ENCODE measurements at places on chromosomes 2 and 18.

- DNase-seq: no peak
Observed at GRCh38 chr2:102366406-102367112, 11.0 kb downstream of the IL18R1 start.

DNA sequence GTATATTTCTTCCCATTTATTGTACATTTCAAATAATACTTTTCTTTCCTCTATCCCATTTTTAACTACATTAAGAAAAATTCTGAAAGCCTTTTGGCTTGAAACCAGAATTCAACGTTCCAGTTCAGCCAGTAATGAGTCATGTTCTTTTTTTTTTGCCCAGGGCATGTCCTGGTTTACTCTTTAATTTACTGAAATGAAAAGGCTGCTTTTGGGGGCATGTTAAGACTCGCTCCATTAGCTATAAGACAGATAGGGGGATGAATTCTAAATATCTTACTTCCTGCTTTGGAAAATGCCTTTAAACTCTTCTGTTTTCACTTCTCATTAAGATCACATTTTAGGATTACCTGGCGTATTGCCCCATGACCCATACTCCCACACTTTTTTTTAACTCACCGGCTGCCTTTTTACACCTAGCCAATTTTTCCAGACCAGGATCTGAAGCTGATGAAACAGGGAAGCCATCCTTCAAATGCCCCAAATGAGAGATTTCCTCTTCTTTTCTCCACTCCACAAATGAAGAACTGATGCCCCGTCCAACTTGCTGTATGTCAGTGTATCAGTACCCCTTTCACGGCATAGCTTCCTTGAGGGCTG, 585 bp downstream of the ABCA12 start:
- DNase-seq: no peak

DNA sequence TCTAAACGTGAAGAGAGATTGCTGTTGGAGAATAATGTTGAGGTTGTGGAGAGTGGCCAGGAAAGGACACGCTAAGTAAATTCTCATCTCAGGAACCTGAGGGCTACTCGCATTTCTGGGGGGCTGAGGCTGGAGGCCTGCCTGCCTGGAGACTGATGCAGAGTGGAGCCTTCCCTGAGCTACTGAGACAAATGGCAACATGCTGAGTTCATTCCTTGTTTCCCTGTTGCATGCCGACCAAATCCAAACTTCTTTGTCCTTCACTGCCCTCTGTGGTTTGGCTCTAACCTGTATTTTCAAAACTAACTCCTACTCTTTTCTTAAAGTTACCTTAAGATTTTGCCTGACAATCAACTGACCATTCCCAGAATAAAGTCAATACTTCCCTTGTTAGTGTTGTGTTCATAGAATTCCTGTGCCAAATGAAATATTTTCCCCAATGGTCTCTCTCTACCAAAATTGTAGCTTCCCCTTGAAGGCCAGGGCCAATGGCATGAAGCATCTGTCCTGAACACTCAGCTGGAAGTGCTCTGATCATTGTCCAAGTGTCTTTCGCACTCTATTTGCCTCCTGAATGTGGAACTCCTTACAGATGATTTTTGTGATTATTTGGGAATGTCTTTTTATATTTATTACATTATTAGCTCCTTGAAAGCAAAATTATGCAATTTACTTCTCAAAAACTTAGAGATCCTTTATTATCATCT, 1085.6 kb downstream of the SOCS6 start:
- no peak for DNase-seq

DNA sequence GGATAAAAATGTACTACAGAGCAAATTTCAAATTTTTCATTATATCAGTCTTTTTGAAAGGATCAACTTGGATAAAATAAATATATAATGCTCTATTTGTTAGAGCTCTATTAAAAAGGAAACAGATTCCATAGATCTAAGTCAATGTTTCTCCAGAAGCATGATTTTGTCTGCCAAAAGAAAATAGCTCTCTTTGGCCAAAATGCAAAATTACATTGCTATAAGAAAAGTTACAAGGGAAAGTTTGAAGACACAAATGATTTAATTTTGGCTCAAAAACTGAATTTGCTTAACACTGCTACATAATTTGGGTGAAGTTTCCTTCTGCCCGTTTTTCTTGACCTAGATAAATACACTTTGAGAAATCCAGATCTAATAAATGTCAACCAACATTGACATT, 15.7 kb downstream of the C2orf69 start:
- no peak for DNase-seq

DNA sequence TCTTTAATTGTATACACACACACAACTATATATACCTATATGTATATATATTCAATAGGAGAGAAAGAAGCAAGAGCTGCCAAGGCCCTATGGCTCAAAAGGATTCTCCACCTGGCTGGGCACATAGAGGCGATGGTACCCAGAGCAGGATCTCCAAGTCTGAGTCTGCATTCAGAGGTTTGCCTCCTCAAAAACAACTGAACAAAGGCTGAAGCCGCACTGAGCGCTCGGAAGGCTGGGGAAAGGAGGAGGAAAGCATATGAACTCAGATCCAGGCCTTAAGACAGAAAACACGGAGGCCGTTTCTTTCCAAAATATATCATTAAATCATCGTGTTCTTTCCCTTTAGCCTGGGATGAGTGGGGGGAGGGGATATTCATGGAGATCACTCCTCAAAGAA, 3.6 kb downstream of the HOXD12 start:
- DNase-seq: no peak

GRCh38 chr2:146776596-146776995, 1068.2 kb upstream of the ACVR2A start:
- no peak for DNase-seq

DNA sequence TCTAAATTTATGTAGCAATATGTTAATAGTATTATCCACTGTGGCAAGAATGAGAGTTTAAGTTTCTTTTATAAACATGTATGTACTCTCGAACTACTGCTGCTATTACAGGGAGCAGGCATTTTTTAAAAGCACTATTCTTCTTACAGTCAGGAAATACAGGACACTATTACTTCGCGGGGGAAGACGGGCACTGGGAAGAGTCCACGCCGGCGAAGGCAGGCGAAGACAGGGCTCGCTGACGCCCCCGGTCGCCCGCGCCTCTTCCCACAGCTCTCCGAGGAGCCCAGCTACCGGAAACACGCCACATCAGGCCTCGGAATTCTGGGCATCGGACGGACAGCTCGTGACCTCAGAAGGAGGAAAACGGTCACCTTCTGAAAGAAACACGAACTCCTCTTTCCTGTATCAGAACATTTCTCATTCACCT, 90.2 kb downstream of the FAM161A start:
- peak; percentile 43 for DNase-seq

DNA sequence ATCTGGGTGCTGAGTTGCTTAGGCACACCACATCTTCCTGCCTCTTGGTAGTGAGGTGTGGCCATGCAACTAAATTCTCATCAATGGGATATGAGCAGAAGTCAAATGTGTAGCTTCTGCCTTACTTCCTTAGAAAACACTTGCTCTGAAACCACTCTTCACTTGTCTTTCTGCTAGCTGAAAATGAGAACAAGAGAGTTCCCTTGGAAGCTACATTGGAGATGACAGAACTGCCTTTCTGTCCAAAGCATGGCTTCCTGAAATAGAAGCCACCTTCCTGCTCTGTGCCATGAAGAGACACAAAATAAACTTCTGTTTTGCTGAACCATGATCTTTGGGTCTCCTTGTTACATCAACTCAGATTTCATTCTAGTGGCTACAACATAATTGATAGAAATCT, 659.9 kb downstream of the IRS1 start:
- DNase-seq: no peak

DNA sequence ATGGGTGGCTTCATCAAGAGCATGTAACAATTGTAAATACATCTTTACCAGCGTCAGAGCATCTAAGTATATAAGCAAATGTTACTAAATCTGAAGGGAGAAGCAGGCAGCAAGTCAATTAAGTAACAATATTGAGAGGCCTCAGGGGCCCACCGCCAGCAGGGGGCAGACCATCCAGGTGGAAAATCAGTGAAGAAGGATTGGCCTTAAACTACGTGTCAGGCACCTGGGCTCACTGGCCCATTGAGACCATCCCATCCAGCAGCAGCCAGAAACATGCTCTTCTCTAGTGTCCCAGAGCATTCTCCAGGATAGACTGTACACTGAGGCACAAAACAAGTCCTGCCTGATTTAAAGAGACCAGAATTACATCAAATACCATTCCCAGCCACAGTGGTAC, 96.2 kb upstream of the SNTG2 start:
- no peak for DNase-seq

DNA sequence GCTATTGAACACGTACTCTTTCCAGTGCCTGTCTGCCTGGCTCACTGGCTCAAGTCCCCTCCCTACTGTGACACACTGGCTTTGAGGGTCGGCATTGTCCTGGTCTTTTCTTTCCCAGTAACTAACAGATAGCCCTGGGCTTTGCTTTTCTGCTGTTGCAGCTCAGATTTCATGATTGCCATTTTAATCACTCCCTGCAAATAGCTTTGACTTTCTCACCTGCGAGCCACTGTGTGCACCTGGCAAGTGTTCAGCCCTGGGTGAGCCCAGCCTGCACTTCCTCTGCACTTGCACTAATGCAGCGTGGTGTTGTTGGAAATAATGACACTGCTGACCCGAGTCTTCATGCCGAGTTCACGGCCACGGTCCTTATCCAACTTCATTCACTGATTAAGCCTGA, 52.9 kb downstream of the DCDC2C start:
- DNase-seq: no peak

GRCh38 chr2:10414591-10414990, 33.5 kb downstream of the ODC1 start:
- DNase-seq: no peak

All from ascending aorta (tissue), 2 donors.